Activated CD8-positive, alpha-beta memory T cell treated with anti-CD3 and anti-CD28 coated beads, Interleukin-2, amount 10 ng/mL, durations not matched to agents 7 days and 5 days (primary cell): ENCODE measurements at places on chromosomes 2 and 18. TPM values are rescaled to one million over a fixed set of nuclear protein-coding genes. Genes with fewer than 3 reads are reported as not detected.

Gene SRBD1
- total RNA-seq = 22.2 TPM

Gene RPE
- 60.7 TPM for total RNA-seq

Gene SGPP2
- 4.0 TPM for total RNA-seq

Gene RBBP8
- 74.2 TPM for total RNA-seq

Gene CHN1
- total RNA-seq = 4.5 TPM

Gene ZNF521
- total RNA-seq = not detected

DNA sequence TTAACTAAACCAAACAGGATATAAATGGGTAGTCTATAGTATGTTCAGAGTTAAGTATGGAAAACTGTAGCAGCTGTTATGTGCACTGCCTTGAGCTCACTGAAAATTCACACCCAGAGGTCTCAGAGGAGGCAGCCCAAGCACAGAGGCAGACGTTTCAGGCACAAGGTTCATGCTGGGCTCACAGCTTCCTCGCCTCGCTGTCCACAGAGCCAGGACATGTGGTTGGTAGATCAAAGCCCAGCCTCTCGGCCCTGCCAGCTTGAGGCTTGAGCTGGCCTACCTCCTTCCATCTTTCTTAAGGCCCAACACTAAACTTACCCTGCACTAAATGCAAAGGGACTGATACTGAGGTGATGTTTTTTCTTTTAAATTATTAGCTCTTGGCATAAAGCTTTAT, 43.7 kb downstream of the PRELID3A start:
- no peaks in the 10 kb centered on the region for H3K27me3 ChIP-seq
- H3K4me3 ChIP-seq = no peak overlapping the region
- H3K4me1 ChIP-seq = no peaks in the 10 kb centered on the region
- no peaks in the 10 kb centered on the region for H3K36me3 ChIP-seq

- H3K36me3 ChIP-seq = peaks cover 28% of the 10 kb centered on the region
- peaks cover 14% of the 10 kb centered on the region for H3K4me1 ChIP-seq
- H3K27ac ChIP-seq = no peak overlapping the region
- no peak overlapping the region for H3K4me3 ChIP-seq
- no peaks in the 10 kb centered on the region for H3K27me3 ChIP-seq
Measured at GRCh38 chr2:36857713-36858112, 108.6 kb downstream of the STRN start.

DNA sequence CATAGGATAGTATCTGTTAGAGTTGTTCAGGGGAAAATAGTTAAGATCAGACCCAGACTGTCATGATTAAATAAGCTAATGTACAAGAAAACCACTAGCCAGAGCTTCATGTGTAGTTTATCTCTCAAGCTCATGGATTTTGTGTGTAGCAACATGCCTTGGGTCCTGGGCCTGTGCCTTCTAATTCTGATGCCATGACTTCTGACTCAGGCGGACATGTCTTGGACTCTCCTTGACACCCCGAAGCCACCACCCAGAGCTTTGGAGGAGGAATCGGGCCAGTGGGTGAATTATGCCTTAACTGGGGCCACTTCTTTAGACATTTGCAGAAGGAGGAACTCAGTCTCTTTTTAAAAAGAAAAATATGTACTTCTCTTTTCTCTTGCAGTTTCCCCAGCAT, 68.7 kb downstream of the NPAS2 start:
- no peaks in the 10 kb centered on the region for H3K4me1 ChIP-seq
- H3K4me3 ChIP-seq = no peak overlapping the region
- H3K36me3 ChIP-seq = no peaks in the 10 kb centered on the region
- H3K27me3 ChIP-seq = peaks cover 4% of the 10 kb centered on the region
- H3K27ac ChIP-seq = no peak overlapping the region

DNA sequence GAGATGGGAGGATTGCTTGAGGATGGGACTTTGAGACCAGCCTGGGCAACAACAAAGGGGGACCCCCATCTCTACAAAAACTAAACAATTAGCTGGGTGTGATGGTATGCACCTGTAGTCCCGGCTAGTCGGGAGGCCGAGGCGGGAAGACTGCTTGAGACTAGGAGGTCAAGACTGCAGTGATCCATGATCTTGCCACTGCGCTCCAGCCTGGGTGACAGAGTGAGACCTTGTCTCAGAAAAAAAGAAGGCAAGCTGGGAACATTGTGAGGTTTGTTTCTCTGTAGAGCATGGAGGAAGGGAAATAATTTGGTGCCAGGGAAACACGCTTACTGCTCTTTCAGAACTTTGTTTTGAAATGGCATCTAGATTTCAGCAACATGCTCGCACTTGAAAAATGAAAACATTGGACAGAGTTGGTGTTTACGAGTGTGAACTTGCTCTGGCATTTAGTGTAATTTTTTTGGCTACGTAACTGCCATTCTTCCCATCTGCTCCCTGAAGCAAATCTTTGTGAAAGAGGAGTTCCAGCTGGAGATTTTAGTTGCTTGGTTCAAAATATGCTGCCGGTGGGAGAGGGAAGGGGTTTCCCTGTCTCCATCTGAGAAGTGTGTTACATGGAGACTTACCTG, 125.6 kb upstream of the DLX2 start:
- no peak for DNase-seq
- no peaks in the 10 kb centered on the region for H3K36me3 ChIP-seq
- H3K27ac ChIP-seq = no peak overlapping the region
- H3K27me3 ChIP-seq = peaks cover 20% of the 10 kb centered on the region

DNA sequence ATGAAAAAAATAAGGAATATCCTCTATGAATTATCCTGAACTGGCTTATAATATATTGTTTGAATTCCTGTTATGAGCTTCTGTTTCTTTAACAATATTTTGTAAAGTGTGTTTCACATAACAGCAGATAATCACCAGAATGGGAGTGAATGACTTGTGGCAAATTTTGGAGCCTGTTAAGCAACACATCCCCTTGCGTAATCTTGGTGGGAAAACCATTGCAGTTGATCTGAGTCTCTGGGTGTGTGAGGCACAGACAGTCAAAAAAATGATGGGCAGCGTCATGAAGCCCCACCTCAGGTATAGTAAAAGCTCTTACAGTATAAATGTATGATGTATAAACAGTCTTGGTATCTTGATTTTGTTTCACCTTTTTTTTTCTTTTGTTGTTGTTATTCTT, 5.9 kb downstream of the GEN1 start:
- no peak overlapping the region for H3K4me3 ChIP-seq
- H3K27me3 ChIP-seq = no peaks in the 10 kb centered on the region
- H3K36me3 ChIP-seq = peaks cover 29% of the 10 kb centered on the region

GRCh38 chr2:201978986-201979385, 54.7 kb upstream of the FZD7 start:
- DNase-seq = no peak
- H3K4me1 ChIP-seq = no peaks in the 10 kb centered on the region

GRCh38 chr2:98359986-98360385, 13.7 kb downstream of the CNGA3 start:
- peaks cover 32% of the 10 kb centered on the region for H3K27me3 ChIP-seq
- no peaks in the 10 kb centered on the region for H3K36me3 ChIP-seq
- no peaks in the 10 kb centered on the region for H3K4me1 ChIP-seq

GRCh38 chr2:232647261-232647660, 13.9 kb downstream of the EFHD1 start:
- no peak for DNase-seq
- H3K4me1 ChIP-seq = no peaks in the 10 kb centered on the region
- H3K36me3 ChIP-seq = no peaks in the 10 kb centered on the region
- peaks cover 6% of the 10 kb centered on the region for H3K27me3 ChIP-seq
- no peak overlapping the region for H3K27ac ChIP-seq

DNA sequence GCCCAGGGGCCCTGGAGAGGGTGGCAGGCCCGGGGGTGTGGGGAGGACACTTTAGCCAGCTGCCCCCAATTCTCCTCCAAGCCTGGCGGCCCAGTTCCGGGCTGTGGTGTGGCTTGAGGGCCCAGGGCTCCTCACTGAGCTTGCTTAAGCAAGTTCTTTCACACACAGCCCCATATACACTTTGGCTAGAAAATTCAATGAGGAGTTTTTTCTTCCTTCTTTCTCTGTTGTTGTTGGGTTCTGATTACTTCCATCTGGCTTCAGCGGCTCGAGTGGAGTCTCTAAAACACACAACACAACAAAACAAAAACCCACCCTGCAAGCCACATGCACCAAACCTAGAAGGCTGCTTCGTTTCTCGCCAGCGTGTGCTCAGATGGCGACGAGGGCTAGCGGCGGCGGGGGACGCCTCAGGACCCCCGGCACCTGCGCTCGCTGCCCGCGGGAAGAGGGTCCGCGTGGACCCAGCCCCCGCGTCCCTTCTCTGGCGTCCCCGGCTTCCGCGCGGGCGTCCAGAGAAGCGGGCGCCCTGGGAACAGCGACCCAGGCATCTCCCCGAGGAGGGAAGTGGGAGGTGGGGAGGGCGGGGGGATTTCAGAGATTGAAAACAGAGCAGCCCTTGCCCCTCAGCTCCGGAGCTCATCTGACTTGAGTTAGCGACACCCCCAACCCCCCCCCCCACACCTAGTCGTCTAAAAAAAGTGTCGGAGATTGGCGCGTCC, 577 bp upstream of the GLI2 start:
- H3K4me3 ChIP-seq = no peak overlapping the region
- peaks cover 14% of the 10 kb centered on the region for H3K4me1 ChIP-seq
- H3K27ac ChIP-seq = no peak overlapping the region
- H3K27me3 ChIP-seq = peaks cover 63% of the 10 kb centered on the region
- peak; percentile 29 for DNase-seq
- H3K36me3 ChIP-seq = no peaks in the 10 kb centered on the region

DNA sequence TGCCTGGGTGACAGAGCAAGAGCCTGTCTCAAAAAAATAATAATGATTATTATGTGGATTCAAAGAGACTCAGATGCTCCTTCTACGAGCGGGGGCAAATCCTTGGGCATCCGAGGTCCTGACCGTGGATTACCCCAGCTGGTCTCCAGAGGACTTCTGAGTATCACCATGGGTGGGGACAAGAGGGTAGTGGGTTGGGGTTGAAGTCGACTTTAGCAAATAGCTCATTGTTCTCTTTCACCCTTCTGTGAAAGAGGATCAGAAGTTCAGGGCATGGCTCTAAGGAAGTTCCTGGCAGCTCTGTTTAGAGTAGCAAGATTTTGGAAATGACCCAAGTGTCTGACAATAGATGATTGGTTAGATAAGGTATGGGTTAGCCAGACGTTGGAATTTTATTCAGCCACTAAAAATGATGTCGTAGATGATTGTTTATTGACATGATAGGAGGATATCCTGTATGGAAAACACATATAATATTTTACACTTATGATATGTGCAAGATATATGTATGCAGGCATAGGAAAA, 59.0 kb upstream of the SPRED2 start:
- no peak for DNase-seq
- H3K27me3 ChIP-seq = peaks cover 11% of the 10 kb centered on the region
- no peaks in the 10 kb centered on the region for H3K4me1 ChIP-seq

DNA sequence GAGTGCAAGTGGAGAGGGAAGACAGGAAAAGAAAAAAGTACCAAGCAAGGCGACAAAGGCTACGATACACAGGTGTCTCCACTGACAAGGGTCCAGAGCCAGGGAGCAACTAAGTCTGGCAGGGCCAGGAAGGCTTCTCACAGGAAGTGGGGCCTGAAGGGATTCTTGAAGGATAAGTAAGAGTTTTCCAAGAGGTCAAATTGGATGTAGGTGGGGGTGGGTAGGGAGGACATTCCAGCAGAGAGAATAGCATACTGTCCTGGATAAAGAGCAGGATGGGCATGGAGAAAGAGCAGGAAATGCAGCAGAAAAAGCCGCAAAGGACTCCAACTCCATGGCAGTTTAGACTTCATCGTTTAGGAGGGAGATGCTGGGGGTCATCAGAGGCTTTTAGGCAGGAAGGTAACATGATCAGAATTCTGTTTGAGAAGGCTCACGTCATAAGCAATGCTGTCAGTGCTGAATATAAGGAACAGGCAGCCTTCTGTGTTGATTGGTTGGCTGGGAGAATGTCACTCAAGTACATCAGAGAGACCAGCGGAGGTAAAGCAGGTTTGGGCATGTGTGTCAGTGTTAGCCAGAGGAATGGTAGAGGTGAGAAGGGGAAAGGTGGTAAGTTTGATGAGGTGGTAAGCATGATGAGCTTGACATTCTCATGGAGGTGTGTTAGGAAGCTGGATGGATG, 35.1 kb downstream of the ARHGAP25 start:
- H3K27ac ChIP-seq = peak overlapping the region; percentile 100
- peak overlapping the region; percentile 58 for H3K4me3 ChIP-seq
- peaks cover 44% of the 10 kb centered on the region for H3K36me3 ChIP-seq
- H3K27me3 ChIP-seq = no peaks in the 10 kb centered on the region
- H3K4me1 ChIP-seq = peaks cover 97% of the 10 kb centered on the region
- DNase-seq = no peak

GRCh38 chr2:149561309-149561926, 26.2 kb downstream of the MMADHC start:
- H3K4me3 ChIP-seq = no peak overlapping the region
- peaks cover 2% of the 10 kb centered on the region for H3K36me3 ChIP-seq
- H3K27me3 ChIP-seq = peaks cover 3% of the 10 kb centered on the region

- H3K27me3 ChIP-seq = peaks cover 6% of the 10 kb centered on the region
- no peak overlapping the region for H3K27ac ChIP-seq
- no peaks in the 10 kb centered on the region for H3K36me3 ChIP-seq
- H3K4me1 ChIP-seq = no peaks in the 10 kb centered on the region
- no peak for DNase-seq
Measured at GRCh38 chr2:147714582-147714981, 130.2 kb upstream of the ACVR2A start.

DNA sequence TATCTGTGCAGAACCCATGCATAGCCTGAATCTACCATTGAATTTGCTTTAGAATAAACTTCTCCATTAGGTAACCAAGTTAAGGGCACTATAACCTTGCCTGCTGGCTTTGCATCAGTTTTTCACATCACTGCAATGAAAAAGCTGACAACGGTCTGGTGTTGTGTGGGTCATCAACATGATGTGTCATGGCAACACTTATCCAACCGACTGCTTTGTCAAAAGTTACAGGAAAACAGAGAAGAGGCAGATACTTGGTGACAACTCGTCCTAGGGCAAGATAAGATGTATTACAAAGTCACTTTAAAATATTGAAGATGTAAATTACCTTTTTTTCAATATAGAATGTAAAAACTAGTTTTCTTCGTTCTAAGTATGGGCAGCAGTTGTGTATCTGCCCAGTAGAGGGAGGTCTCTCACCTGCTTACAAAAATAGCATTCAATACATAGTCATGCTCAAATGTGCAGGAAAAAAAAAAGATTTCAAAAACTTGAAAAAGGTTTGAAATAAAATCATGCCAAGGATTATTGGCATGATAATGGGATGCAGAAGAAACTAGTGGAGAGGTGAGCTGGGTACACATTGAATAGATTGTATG, 96.3 kb downstream of the EVA1A start:
- H3K4me1 ChIP-seq = no peaks in the 10 kb centered on the region
- no peaks in the 10 kb centered on the region for H3K36me3 ChIP-seq
- peaks cover 28% of the 10 kb centered on the region for H3K27me3 ChIP-seq
- H3K27ac ChIP-seq = no peak overlapping the region
- H3K4me3 ChIP-seq = no peak overlapping the region

DNA sequence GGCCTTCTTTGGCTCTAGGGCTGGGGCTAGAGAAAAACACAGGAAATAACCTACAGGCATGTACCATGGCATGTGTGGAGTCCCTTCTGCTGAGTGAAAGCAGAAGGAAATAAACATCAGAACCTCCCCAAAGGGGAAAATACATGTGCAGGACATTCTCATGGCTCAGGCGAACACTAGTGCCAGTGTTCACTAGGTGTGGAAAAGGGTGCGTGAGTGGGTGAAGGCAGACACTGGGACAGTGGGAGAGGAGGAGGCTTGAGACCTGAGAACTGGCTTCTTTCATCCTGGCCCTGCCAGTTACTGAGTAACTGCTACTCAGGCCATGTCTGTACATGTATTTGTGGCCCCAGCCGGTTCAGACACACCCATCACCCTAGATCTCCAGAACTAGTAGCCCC, 268.2 kb downstream of the PRKCE start:
- DNase-seq = no peak
- H3K4me3 ChIP-seq = no peak overlapping the region
- no peak overlapping the region for H3K27ac ChIP-seq
- peaks cover 15% of the 10 kb centered on the region for H3K4me1 ChIP-seq
- H3K27me3 ChIP-seq = no peaks in the 10 kb centered on the region
- H3K36me3 ChIP-seq = no peaks in the 10 kb centered on the region
